Ascending aorta (tissue), 2 donors: ENCODE measurements at places on chromosomes 3 and 15. TPM values are rescaled to one million over a fixed set of nuclear protein-coding genes. Genes with fewer than 3 reads are reported as not detected.

SERPINI2 gene
- total RNA-seq: not detected

BOC gene
- total RNA-seq: 31.3 TPM

GORASP1 gene
- 186 TPM for total RNA-seq

VGLL3 gene
- total RNA-seq: 138 TPM

DNA sequence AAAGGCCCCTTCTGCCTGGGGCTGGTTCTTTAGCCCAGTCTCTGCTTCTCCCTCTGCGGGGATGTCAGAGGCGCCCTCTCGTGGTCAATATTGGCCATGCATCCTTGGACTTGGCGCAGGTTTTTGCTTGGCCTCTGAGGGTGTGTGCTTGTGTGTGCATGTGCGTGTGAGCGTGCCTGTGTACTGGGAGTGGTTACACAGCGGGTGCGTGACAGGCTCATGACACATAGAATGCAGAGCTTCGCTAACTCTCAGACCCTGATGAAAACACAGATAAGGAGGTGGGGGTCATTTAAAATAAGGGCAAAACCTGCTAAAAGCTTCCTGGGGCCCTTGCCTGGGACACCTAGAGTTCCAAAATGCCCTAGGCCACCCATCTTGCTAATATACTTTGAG, 160.9 kb downstream of the SMAD6 start:
- no peak for DNase-seq

DNA sequence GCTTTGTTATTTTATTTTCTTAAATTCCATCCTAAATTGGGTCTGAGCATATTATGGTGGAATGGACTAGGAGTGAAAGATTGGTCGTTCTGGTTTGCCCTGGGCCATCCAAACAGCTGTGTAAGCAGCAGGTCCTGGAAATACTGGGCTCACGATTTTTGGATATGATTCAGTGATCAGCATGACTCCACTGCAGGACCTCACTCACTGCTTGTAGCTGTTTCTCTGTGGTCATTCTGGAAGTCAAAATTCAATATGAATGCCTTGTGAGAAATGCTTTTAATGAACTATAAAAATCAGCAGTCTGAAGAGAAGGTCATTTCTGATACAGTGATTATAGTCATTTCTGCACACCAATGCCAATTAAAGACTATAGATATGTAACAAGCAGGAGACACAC, 185.0 kb downstream of the RBMS3 start:
- no peak for DNase-seq

- DNase-seq: no peak
These were observed 6.4 kb upstream of the SACM1L start for GRCh38 chr3:45682786-45683185.

GRCh38 chr3:86771741-86772512, 219.0 kb downstream of the VGLL3 start:
- no peak for DNase-seq

GRCh38 chr15:60072826-60073465, 68.8 kb downstream of the FOXB1 start:
- DNase-seq: no peak

- DNase-seq: no peak
These were observed 40.5 kb downstream of the SH3BP5 start for GRCh38 chr3:15291589-15292541.

DNA sequence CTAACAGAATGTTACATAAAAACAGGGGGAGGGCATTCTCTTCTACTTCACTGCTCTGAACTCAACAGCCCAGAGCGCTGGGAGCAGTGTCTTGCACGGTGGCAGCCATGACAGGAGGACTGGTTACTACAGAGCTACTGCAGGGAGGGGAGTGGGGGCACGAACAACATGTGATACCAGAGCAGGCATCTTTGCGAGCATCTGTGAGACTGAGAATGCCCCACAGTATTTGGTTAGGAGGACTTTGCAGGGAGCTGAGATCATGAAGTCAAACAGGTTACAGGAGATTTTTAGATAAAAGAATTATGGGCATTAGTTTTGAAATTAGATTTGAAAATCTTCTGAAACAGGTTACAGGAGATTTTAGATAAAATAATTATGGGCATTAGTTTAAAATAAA, 58.8 kb upstream of the GOLGA8B start:
- no peak for DNase-seq
